Tibial artery (tissue), 4 donors: ENCODE measurements at places on chromosomes 7 and 10.
A peak's percentile ranks its signal among the peaks of the same experiment; 100 is the strongest.

DNA sequence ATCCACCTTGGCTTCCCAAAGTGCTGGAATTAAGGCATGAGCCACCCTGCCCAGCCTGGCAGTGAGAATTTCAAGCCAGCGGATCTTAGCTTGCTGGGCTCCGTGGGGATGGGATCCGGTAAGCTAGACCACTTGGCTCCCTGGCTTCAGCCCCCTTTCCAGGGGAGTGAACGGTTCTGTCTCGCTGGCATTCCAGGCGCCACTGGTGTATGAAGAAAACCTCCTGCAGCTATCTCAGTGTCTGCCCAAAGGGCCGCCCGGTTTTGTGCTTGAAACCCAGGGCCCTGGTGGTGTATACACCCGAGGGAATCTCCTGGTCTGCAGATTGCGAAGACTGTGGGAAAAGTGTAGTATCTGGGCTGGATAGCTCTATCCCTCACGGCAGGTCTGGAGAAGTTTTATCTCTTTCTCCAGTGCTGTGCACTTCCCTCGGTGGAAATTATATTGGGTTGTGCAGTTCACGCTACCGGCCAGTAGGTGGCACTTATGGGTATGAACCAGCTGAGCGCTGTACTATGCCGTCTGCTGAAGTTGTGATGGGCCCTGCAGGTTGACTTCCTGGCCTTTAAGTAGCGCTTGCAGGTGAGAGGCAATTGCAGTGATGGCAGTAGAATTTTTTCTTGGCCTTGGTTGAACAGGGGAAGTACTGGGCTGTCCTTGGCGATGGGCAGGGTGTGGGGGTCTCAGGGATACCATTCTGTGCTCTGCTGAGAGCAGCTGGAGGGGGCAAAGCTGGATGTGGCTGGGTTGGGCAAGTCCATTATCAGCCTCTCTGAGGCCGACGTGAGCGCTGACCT, 138.0 kb upstream of the MTPN start:
- no peaks in the 10 kb centered on the region for H3K36me3 ChIP-seq
- no peaks in the 10 kb centered on the region for H3K4me1 ChIP-seq
- H3K27me3 ChIP-seq: no peaks in the 10 kb centered on the region
- no peak overlapping the region for H3K27ac ChIP-seq
- H3K4me3 ChIP-seq: no peak overlapping the region

- H3K36me3 ChIP-seq: peaks cover under 1% of the 10 kb centered on the region
- no peak overlapping the region for H3K4me3 ChIP-seq
- DNase-seq: peak; percentile 14
- no peaks in the 10 kb centered on the region for H3K4me1 ChIP-seq
- H3K27me3 ChIP-seq: no peaks in the 10 kb centered on the region
Observed at GRCh38 chr10:129774736-129775401, 189.2 kb downstream of the EBF3 start.

DNA sequence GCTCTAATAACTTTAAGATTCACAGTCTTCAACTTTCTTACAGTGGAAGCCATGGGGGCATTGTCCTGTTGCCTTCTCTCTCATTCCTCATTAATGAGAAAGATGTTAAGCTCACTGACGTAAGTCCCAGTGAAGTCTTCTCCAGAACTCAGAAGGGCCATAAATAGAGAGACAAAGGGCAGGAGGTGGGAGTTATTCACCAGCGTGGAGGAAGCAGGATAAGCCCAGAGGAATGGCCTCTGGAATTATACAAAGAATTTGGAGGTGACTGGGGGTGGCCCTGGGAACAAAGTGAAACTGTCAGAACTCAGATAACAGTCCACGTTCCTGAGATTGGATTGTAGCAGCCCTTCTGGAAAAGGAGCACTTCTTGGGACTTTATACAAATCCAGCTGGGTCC, 52.4 kb downstream of the SORBS1 start:
- H3K27ac ChIP-seq: peak overlapping the region; percentile 82
- no peaks in the 10 kb centered on the region for H3K27me3 ChIP-seq
- no peak overlapping the region for H3K4me3 ChIP-seq
- H3K36me3 ChIP-seq: no peaks in the 10 kb centered on the region
- H3K4me1 ChIP-seq: peaks cover 90% of the 10 kb centered on the region

DNA sequence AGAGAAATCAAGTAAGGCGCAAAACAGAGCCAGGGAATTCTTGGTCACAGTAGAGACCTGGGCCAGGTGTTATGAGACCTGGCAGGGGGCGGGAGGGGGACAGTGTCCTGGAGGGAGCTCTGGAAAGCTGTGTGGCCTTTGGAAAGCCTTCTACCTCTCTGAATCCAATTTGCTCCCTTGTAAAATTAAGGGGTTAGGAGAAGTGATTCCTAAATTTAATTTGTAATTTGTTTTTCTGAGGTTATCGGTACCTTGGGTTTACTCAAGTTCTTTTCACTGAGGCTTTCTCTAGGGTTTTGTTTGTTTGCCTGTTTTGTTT, 920.8 kb downstream of the TYW1 start:
- H3K27me3 ChIP-seq: no peaks in the 10 kb centered on the region
- no peaks in the 10 kb centered on the region for H3K36me3 ChIP-seq
- H3K4me1 ChIP-seq: no peaks in the 10 kb centered on the region

DNA sequence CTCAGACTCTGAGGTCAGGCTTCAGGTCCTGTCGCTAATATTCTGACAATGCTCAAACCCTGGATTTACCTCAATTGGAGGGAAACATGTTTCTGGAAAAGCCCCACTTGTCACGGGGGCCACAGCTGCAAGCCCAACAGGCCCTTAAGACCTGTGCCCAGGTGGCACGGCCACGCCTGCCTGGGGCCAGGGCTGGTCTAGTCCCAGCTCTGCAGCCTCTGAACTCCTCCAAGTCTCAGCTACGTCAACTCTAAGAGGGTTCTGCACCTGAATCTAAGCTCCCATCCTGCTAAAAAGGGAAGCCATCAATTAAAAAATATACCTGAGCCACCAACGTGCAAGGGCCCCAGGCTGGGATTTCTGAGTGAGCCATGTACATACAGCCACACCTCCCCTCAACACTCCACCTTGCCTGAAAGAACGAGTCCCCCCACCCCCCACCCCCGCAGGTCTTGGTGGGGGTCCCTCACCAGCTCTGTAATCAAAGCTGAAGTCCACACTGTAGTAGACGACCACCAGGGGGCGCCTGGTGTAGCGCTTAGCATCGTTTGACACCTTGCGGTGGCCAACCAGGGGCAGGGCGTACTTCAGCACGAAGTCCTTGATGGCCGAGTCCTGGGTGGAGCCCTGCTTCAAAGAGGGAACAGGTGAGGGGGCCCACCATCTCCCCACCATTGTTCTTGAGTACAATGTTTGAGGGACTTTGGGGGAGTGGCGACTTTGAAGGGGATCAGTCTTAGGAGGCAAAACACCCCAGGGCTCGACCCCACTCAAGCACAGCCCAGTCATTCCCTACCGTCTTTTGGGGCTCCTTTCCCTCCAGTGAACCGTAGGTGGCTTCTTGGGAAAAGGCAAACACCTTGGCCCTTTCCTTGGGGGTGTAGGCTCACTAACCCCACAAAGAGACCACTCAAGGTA, 22.6 kb downstream of the PDIA4 start:
- H3K4me3 ChIP-seq: no peak overlapping the region
- DNase-seq: peak; percentile 80
- H3K4me1 ChIP-seq: peaks cover 13% of the 10 kb centered on the region
- peaks cover 57% of the 10 kb centered on the region for H3K36me3 ChIP-seq

DNA sequence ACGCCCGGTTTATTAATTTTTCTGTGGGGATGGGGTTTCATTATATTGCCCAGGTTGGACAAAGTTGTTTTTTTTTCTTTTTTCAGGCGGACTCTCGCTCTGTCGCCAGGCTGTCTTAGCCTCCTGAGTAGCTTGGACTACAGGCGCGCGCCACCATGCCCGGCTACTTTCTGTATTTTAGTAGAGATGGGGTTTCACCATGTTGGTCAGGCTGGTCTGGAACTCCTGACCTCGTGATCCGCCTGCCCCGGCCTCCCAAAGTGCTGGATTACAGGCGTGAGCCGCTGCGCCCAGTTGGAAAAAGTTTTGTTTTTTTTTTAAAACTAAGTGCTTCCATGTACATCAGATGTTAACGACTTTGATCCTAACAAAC, 542 bp upstream of the ZNF394 start:
- H3K27me3 ChIP-seq: no peaks in the 10 kb centered on the region
- H3K36me3 ChIP-seq: peaks cover 30% of the 10 kb centered on the region
- peaks cover 26% of the 10 kb centered on the region for H3K4me1 ChIP-seq
- DNase-seq: peak; percentile 61
- peak overlapping the region; percentile 97 for H3K27ac ChIP-seq

GRCh38 chr10:122163174-122164022, 107.7 kb upstream of the BTBD16 start:
- H3K27me3 ChIP-seq: no peaks in the 10 kb centered on the region
- no peak for DNase-seq
- peak overlapping the region; percentile 47 for H3K4me3 ChIP-seq
- no peak overlapping the region for H3K27ac ChIP-seq
- no peaks in the 10 kb centered on the region for H3K36me3 ChIP-seq

- no peak overlapping the region for H3K27ac ChIP-seq
- DNase-seq: no peak
- no peaks in the 10 kb centered on the region for H3K27me3 ChIP-seq
- no peak overlapping the region for H3K4me3 ChIP-seq
- H3K36me3 ChIP-seq: no peaks in the 10 kb centered on the region
Observed at GRCh38 chr10:124130198-124130900, 37.0 kb upstream of the CHST15 start.

DNA sequence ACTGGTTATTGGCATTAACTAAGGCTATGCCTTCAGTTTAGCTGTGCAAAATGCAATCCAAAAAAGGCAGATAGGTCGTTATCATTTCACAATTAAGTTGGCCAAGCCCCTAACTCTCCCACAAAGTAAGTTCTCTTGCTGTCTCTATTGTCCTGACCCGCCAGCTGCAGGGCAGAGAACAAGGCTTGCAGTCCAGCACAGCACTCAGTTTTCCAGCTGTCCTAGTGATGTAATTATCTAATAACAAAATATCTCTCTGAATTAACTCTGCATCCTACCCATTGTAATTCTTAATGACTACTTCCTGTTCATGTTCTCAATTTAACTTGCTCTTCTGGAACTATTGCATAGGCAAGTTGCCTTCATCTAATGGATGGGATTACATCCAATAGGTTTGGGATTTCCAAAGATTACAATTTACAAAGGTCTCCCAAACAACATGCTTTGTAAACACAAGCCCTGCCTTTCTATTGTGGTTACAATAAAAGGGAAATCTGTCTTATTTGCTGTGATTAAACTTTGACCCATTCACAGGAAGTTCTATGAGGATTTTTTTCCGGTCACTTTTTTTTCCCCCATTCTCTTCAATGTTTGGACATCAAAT, 55.2 kb downstream of the CDK6 start:
- H3K36me3 ChIP-seq: no peaks in the 10 kb centered on the region
- H3K27me3 ChIP-seq: no peaks in the 10 kb centered on the region
- no peak overlapping the region for H3K4me3 ChIP-seq
- peaks cover 77% of the 10 kb centered on the region for H3K4me1 ChIP-seq
- DNase-seq: no peak
- no peak overlapping the region for H3K27ac ChIP-seq

- H3K27ac ChIP-seq: no peak overlapping the region
- DNase-seq: no peak
- no peak overlapping the region for H3K4me3 ChIP-seq
- no peaks in the 10 kb centered on the region for H3K4me1 ChIP-seq
- no peaks in the 10 kb centered on the region for H3K36me3 ChIP-seq
Observed at GRCh38 chr7:7384228-7384627, 151.4 kb downstream of the COL28A1 start.
